ENCODE measurements at places on chromosomes 11 and 22. TPM values are rescaled to one million over a fixed set of nuclear protein-coding genes. Genes with fewer than 3 reads are reported as not detected.

DNA sequence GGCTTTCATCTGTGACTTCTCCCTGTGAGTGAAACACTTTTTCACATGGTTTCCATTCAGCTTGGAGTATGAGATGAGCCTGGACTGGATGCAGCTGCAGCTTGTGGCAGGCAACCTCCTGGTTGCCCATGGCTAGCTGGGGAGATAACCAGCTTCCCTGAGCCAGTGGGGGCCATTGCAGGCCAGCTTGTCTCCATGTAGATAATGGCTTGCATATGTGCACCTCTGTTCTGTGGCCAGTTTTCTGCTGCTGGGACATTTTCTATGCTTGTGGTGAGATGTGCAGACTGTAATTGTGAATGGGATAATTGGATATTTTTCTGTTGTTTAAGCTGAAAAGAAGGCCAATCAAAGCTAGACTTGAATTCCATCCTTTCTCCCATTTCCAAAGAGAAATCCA, 38.5 kb downstream of the INSC start:
- H3K27ac ChIP-seq = no peak overlapping the region
- H3K27me3 ChIP-seq = no peaks in the 10 kb centered on the region
- H3K4me3 ChIP-seq = no peak overlapping the region
- no peak for DNase-seq

Gene OR2AG2
- total RNA-seq = not detected

Gene SCO2
- total RNA-seq = 3.4 TPM

Gene TSGA10IP
- total RNA-seq = not detected

DNA sequence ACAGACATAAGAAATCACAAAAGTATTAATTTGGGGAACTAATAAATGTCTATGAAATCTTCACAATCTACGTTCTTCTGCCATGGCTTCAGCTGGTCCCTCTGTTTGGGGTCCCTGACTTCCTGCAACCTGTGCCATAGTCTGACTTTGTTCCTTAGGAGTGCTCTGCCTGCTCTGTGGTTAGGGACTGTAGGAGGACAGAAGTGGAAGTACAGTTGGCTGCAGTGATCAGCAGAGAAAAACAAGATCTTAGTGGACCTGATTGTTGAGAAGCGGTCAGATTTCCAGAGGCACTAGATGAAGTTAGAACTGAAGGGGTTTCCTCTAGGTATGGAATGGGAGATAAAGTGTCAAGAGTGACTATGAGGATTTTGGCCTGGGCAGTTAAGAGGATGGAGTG, 80.6 kb downstream of the PPP6R3 start:
- DNase-seq = no peak
- H3K27me3 ChIP-seq = no peaks in the 10 kb centered on the region
- peaks cover 67% of the 10 kb centered on the region for H3K36me3 ChIP-seq
- H3K4me3 ChIP-seq = no peak overlapping the region
- peaks cover 34% of the 10 kb centered on the region for H3K4me1 ChIP-seq

DNA sequence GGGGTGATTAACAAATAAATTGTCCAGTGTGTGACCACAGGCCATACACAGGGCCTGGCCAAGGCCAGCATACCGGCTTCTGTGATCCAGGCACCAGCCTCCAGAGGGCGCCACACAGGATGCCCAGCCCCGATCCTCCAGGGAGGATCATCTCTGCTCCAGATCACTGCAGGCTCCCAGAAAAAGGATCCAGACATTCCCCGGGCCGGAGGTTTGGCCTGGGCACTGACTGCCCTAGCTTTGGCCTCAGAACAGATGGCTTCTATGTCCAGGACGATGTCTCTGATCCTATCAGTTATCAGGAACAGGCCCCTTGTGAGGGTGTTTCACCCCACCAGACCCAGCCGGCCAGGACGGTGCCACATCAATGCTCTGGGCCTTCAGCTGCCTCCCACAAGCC, 74.5 kb upstream of the LMO1 start:
- no peak overlapping the region for H3K27ac ChIP-seq
- H3K4me3 ChIP-seq = no peak overlapping the region
- no peaks in the 10 kb centered on the region for H3K4me1 ChIP-seq
- no peaks in the 10 kb centered on the region for H3K36me3 ChIP-seq

Gene SIK2
- 9.2 TPM for total RNA-seq

DNA sequence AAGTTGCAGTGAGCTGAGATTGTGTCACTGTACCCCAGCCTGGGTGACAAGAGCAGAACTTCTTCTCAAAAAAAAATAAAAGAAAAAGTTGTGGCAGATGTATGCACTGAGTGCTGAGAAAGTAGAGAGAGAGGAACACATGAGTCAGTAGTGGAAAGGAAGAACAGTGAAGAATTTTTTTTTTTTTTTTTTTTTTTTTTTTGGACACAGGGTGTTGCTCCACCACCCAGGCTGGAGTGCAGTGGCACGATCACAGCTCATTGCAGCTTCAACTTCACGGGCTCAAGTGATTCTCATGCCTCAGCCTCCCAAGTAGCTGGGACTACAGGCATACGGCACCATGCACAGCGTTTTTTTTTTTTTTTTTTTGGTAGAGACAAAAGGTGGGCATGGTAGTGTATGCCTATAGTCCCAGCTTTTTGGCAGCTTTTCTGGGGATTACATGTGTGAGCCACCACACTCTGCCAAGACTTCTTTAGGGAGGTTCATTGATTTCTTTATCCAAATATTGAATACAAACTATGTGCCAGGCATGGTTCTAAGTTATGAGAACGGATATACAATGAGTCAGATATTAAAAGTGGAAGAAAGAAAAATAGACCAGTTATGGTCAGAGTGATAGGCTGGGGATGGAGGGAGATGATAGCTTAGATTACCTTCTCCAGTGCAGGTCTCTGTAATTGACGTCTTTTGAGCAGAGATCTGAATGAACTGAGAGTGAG, 62.0 kb downstream of the YAP1 start:
- no peaks in the 10 kb centered on the region for H3K4me1 ChIP-seq
- no peak for DNase-seq
- no peaks in the 10 kb centered on the region for H3K36me3 ChIP-seq
- H3K27ac ChIP-seq = no peak overlapping the region
- peaks cover 3% of the 10 kb centered on the region for H3K27me3 ChIP-seq

DNA sequence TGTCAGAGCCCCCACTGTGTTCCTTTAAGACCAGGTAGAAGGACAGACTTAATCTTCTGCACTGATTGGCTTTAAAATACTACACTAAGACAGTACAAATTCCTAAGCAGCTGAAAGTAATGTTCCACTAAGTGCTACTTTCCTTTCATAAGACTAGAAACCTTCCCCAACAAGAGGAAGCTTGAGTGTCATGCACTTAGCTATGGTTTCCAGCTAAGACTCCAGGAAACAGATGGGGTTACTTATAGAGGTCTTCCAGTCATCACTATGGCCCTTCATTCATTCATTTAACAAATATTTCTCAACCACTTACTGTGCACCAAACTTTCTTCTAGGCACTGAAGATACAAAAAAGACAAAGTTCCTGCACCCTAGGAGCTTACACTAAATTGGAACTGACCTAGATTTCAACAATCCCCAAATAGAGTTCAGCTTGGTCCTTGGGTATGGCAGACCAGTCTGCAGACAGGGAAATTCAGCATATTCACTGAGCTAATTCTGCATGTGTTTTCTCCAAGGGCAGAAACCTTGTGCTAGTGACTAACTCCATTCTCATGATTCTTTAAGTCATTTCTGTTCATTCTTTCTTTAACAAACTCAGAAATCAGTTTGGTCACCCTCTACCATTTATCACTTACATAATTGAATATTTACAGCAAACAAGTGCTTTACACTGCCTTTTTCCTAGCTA, 178.4 kb upstream of the MTNR1B start:
- H3K4me1 ChIP-seq = no peaks in the 10 kb centered on the region
- no peak for DNase-seq
- no peak overlapping the region for H3K4me3 ChIP-seq
- no peaks in the 10 kb centered on the region for H3K27me3 ChIP-seq
- H3K27ac ChIP-seq = no peak overlapping the region
- no peaks in the 10 kb centered on the region for H3K36me3 ChIP-seq

DNA sequence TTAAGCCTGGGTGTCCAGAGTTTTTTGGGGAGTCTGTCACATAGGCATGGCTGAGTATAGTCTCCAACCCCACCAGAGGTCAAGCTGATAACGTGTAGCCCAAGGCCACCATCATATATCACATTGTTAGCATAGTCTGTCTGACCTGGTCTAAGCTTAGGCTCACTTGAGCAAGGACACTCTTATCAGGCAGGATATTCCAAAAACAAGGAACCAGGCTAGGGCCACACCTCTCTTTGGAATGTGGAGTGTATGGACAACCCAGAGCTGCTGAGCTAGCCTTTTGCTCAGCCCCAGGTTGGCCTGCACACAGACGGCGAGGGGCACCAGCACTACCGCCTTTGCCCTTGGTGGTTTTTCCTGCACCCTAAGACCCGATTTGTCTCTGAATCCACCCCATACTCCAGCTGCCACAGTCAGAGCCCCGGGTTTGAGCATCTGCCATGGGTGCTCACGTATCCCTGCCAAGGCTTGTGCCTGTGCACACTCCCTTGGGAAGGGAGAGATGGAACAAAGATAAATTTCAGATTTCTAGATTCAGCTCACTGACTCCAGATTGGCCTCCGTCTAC, 7.2 kb downstream of the SNAP29 start:
- H3K36me3 ChIP-seq = peaks cover 35% of the 10 kb centered on the region
- no peak overlapping the region for H3K4me3 ChIP-seq
- DNase-seq = no peak
- no peaks in the 10 kb centered on the region for H3K27me3 ChIP-seq
- H3K4me1 ChIP-seq = peaks cover 33% of the 10 kb centered on the region

Gene PATE2
- not detected for total RNA-seq

DNA sequence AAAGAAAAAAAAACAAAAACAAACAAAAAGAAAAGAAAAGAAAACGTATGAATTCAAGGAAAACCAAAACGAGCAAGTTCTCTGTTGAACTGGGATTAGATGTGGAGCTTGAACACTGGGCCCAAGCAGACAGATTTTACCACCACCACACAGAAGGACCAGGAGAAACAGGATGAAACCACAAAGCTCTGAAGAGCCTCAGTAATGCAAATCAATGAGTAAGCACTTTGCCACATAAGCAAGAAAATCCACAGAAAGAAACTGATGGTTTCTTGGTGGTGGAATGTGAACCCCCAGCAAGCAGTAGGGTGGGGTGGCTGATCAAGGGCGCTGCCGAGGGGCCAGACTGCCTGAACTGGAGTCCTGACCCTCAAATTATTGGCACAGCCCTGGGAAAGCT, 50.9 kb upstream of the NFRKB start:
- no peak overlapping the region for H3K4me3 ChIP-seq
- no peak for DNase-seq
- peaks cover 15% of the 10 kb centered on the region for H3K36me3 ChIP-seq

Gene FOLH1
- not detected for total RNA-seq
